ENCODE measurements at places on chromosomes 6 and 20. TPM values are rescaled to one million over a fixed set of nuclear protein-coding genes. Genes with fewer than 3 reads are reported as not detected.

DNA sequence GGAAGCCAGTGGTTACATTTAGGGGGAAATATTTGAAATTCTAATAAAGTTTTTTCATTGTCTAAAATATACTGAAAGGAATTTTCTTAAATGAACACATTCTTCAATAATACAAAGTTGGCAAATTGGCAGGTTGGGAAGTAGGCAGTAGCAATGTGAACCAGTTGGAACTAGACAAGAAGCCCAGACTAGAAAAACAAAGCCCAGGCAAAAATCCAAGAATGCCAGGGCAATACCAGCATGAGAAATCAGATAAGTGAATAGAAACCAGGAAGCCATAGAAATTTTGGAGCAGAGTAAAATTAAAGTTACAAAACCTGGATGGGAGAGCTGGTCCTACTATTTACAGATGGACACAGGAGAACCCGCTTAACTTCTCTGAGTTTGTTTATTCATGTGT, 52.2 kb downstream of the TPBG start:
- H3K27ac ChIP-seq: no peak overlapping the region
- H3K4me1 ChIP-seq: no peaks in the 10 kb centered on the region
- no peaks in the 10 kb centered on the region for H3K27me3 ChIP-seq
- H3K4me3 ChIP-seq: no peak overlapping the region

DNA sequence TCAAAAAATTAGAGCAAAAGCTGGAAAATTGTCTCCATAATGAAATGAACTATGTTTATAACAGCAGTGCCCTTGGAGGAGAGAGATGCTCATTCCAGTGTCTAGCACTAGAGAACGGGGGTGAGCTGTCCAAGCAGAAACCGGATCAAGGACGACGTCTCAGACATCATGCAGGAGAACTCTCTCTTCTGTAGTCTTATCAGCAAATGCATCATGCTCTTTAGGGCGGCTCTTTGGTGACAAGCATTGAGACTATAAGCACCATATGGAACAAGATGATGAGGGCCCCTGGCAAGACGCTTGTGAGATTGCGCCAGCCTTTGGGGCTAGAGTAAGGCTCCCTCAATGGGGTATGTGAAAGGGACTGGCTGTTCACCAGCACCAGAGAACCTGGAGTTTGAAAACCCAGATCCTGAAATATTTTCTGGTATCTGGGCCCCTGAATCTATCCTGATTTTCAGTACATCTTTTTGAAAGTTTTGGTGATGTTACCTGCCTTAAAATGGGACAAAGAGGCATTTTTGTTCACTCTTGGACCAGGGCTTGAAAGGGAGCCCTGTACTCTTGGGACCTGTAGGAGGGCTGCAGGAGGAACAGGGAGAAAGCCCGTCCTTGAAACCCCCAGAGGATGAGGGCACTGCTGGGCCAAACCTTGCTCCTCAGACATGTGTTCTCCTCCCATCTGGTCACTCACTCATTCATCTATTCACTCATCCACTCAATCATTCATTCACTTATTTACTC, 127.6 kb downstream of the TTLL2 start:
- no peak overlapping the region for H3K27ac ChIP-seq
- H3K4me1 ChIP-seq: no peaks in the 10 kb centered on the region
- peaks cover 2% of the 10 kb centered on the region for H3K27me3 ChIP-seq
- H3K36me3 ChIP-seq: no peaks in the 10 kb centered on the region
- DNase-seq: no peak
- H3K4me3 ChIP-seq: no peak overlapping the region

- H3K27me3 ChIP-seq: no peaks in the 10 kb centered on the region
- H3K4me3 ChIP-seq: no peak overlapping the region
- no peak for DNase-seq
- H3K36me3 ChIP-seq: no peaks in the 10 kb centered on the region
- H3K27ac ChIP-seq: no peak overlapping the region
Measured at GRCh38 chr6:161200610-161201370, 73.1 kb downstream of the AGPAT4 start.

GRCh38 chr6:164283574-164283973, 869.1 kb downstream of the QKI start:
- DNase-seq: no peak
- H3K36me3 ChIP-seq: no peaks in the 10 kb centered on the region
- no peak overlapping the region for H3K4me3 ChIP-seq
- H3K4me1 ChIP-seq: no peaks in the 10 kb centered on the region

DNA sequence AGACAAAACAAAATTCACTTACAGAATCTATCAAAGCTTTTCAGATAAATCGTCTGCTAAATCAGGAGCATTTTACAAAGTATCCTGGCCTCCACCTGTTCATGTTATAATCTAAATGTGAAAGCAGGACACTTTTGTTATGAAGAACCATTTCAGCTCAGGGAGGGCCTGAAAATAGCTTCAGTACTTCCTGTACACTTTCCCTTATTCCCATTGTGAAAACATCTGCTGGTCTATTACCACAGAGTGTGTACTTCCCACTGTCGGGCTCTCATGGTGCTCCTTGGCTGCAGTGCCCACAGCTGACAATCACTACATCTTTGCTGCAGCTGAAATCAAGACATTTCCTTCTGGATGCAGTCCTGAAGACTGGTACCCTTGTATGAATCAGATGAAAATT, 128.1 kb downstream of the OPRM1 start:
- H3K27me3 ChIP-seq: no peaks in the 10 kb centered on the region
- no peak overlapping the region for H3K27ac ChIP-seq
- H3K4me1 ChIP-seq: peaks cover 27% of the 10 kb centered on the region
- H3K36me3 ChIP-seq: peaks cover 41% of the 10 kb centered on the region
- no peak overlapping the region for H3K4me3 ChIP-seq

RIMS4 gene
- not detected for total RNA-seq

SOX18 gene
- 0.21 TPM for total RNA-seq

ENPP5 gene
- not detected for total RNA-seq

LRFN2 gene
- total RNA-seq: not detected

PCSK2 gene
- not detected for total RNA-seq

Data from activated CD8-positive, alpha-beta T cell treated with anti-CD3 and anti-CD28 coated beads, Interleukin-2, amount 10 ng/mL, durations not matched to agents 7 days and 5 days (primary cell).